Tibial nerve (tissue), 4 donors: ENCODE measurements at places on chromosomes 7 and 10. TPM values are rescaled to one million over a fixed set of nuclear protein-coding genes. Genes with fewer than 3 reads are reported as not detected.
A peak's percentile ranks its signal among the peaks of the same experiment; 100 is the strongest.

- DNase-seq: no peak
- no peaks in the 10 kb centered on the region for H3K4me1 ChIP-seq
- no peaks in the 10 kb centered on the region for H3K27me3 ChIP-seq
- no peak overlapping the region for H3K4me3 ChIP-seq
Observed at GRCh38 chr7:34659472-34660075, 1.6 kb downstream of the NPSR1 start.

DNA sequence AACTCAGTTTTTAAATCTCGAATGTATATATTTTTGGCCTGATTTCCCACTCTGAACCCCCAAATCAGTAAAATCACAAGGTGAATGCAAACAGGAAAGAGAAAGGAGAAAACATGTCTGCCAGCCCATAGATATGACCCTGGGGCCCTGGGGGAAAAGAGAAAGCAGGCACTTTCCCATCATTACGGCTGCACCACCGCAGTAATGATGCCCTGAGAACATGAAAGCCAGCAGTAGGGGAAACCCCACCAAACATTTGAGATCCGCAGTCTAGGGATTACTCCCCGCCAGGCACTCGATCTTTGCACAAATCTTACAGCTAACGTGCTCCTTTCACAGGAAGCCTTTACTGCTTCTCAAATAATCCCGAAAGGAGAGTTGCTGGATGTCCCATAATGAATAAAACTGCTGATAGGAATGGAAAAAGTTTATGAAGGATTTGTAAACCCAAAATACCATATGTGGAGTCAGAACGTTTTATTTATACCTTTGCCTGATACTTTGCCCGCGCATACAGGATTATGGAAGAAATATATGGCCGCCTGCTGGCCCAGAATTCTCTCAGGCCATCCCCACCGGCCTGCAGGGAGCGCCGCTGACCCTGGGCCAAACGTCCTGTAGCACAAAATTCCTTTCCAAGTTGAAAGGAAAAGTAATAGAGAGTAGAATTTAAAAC is 180.0 kb upstream of the INHBA start:
- H3K4me3 ChIP-seq: no peak overlapping the region
- H3K27me3 ChIP-seq: no peaks in the 10 kb centered on the region
- H3K27ac ChIP-seq: no peak overlapping the region
- DNase-seq: no peak

DNA sequence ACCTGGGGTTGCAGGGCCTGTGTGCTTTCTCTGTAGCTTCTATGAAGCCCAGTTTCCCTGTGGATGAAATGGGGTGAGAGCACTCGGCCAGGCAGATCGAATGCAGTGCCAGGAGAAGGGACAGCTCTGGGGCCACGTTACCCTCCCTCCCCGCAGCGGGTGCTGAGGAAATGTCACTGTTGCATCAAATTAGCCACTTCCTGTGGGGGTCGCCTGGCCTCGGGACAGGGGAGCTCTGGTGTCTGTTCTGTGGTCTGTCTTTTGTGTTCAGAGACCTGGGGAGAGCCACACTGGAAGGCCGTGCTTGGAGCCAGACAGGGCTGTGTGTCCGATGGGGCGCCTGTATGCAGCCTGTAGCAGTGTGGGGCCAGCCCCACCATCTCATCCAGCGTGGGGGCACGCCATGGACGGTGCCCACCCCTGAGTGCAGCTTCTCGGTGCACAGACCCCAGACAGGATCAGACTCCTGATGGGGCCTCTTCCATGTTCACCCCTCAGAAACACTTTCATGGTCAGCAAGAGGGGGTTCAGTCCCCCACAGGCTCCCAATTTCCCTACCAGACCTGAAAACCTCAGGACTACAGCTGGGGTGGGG is 13.6 kb downstream of the TTYH3 start:
- no peak overlapping the region for H3K4me3 ChIP-seq
- H3K4me1 ChIP-seq: no peaks in the 10 kb centered on the region
- DNase-seq: no peak
- no peak overlapping the region for H3K27ac ChIP-seq
- no peaks in the 10 kb centered on the region for H3K27me3 ChIP-seq

DNA sequence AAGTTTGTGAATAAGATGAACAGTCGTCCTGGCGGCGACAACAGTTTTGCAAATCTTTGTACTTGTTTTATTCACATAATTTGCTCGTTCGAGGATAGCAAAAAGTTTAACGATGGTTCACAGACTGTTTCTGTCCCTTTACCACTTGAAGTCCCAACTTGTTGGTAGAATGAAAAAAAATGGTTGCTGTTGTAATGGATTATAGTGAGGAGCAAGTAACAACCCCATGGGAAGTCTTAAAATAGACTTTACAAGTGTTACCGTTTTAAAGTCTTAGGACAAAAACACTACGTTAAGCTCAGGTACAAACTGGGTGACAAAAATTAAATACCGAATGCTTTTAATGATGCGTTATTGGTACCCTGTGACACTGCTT is 589 bp downstream of the LSM8 start:
- peak overlapping the region; percentile 95 for H3K27ac ChIP-seq
- H3K36me3 ChIP-seq: no peaks in the 10 kb centered on the region
- H3K4me3 ChIP-seq: peak overlapping the region; percentile 92
- H3K4me1 ChIP-seq: peaks cover 40% of the 10 kb centered on the region
- DNase-seq: no peak

- peak overlapping the region; percentile 94 for H3K27ac ChIP-seq
- H3K4me3 ChIP-seq: peak overlapping the region; percentile 66
- H3K27me3 ChIP-seq: no peaks in the 10 kb centered on the region
- no peaks in the 10 kb centered on the region for H3K36me3 ChIP-seq
- peak; percentile 14 for DNase-seq
Observed at GRCh38 chr10:44960482-44961229, 1.1 kb downstream of the RASSF4 start.

GRCh38 chr7:127983804-127984332 is 47.4 kb downstream of the LRRC4 start:
- no peaks in the 10 kb centered on the region for H3K36me3 ChIP-seq
- peaks cover 21% of the 10 kb centered on the region for H3K4me1 ChIP-seq
- H3K4me3 ChIP-seq: no peak overlapping the region
- no peaks in the 10 kb centered on the region for H3K27me3 ChIP-seq

- no peaks in the 10 kb centered on the region for H3K27me3 ChIP-seq
- DNase-seq: no peak
- H3K27ac ChIP-seq: no peak overlapping the region
- no peaks in the 10 kb centered on the region for H3K36me3 ChIP-seq
- no peaks in the 10 kb centered on the region for H3K4me1 ChIP-seq
- H3K4me3 ChIP-seq: no peak overlapping the region
Observed at GRCh38 chr7:25087855-25088254, 37.2 kb downstream of the CYCS start.

- no peak for DNase-seq
- H3K27ac ChIP-seq: no peak overlapping the region
- no peaks in the 10 kb centered on the region for H3K36me3 ChIP-seq
- no peaks in the 10 kb centered on the region for H3K4me1 ChIP-seq
- H3K27me3 ChIP-seq: no peaks in the 10 kb centered on the region
Observed at GRCh38 chr7:87797395-87797794, 78.8 kb downstream of the SLC25A40 start.

DNA sequence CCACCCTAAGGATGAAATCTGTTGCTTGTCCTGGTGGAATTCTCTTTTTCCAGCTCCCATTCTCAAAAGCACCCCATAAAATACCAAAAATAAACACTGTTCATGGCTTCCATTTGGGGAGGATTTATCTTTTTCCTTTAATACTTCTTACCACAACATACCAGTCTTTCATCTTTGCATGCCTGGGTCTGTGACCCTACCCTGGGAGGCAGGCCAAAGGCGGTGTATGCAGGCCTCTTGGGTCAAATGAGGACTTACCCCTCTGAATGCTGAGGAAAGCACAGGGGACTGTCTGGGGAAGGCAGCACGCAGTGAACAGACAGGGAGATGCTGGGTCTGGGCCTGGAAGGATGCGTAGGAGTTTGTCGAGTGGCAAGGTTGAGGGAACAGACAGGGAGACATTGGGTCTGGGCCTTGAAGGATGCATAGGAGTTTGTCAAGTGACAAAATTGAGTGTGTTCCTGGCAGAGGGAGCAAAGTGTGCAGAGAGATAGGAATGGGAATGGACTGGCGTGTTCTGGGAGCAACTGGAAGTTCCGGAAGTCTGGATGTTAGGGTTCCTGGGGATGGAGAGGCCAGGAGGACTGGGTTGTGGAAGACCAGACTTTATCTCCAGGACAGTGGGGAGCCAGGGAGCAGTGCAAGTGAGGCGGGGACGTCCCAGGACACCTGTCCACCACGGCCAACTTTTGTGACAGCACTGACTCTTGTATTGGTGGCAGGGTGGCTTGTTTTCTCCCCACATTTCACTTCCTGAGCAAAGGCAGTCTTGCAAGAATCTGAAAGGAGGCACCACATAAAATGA is 40.8 kb downstream of the MYL10 start:
- no peaks in the 10 kb centered on the region for H3K27me3 ChIP-seq
- no peak for DNase-seq
- H3K27ac ChIP-seq: no peak overlapping the region
- H3K36me3 ChIP-seq: no peaks in the 10 kb centered on the region
- H3K4me1 ChIP-seq: no peaks in the 10 kb centered on the region

DNA sequence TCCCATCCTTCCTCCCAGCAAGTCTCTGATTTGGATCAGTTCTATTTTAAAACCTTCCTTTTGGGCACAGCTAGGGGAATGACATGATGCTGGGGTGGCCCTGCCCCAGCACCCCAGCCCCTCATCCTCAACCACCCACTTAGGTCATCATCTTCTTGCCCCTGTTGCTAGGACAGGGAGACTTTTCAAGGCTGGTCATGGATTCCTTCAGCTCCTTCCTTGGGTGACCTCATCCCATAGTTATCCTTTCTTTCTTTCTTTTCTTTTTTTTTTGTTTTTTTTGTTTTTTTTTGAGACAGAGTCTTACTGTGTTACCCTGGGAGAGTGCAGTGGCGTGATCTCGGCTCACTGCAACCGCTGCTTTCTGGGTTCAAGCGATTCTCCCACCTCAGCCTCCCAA is 127.2 kb downstream of the WDFY4 start:
- DNase-seq: no peak
- H3K4me3 ChIP-seq: no peak overlapping the region
- H3K36me3 ChIP-seq: no peaks in the 10 kb centered on the region
- no peak overlapping the region for H3K27ac ChIP-seq
- no peaks in the 10 kb centered on the region for H3K4me1 ChIP-seq
- no peaks in the 10 kb centered on the region for H3K27me3 ChIP-seq

GRCh38 chr7:111290419-111290818 is 199.5 kb downstream of the LRRN3 start:
- no peak for DNase-seq
- no peaks in the 10 kb centered on the region for H3K27me3 ChIP-seq
- H3K4me1 ChIP-seq: no peaks in the 10 kb centered on the region
- no peaks in the 10 kb centered on the region for H3K36me3 ChIP-seq
- no peak overlapping the region for H3K27ac ChIP-seq

DNA sequence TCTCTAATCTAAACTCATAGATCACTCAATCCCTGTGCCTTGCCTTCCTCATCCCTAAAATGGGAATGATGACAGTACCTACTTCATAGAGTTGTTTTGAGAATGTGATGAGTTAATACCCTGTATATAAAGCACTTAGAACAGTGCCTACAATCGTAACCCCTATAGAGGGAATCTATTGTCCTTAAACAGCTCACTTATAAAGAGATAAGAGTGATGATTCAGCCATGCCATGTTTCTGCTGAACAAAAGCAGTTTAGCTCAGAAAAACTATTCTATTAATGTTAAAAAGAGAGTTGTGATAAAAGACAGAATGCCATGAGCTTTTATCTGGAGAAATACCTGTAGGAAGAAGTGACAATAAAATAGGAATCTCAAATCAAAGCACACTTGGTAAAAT is 63.6 kb downstream of the CUBN start:
- H3K27me3 ChIP-seq: no peaks in the 10 kb centered on the region
- no peak overlapping the region for H3K27ac ChIP-seq
- H3K4me1 ChIP-seq: peaks cover 37% of the 10 kb centered on the region
- H3K4me3 ChIP-seq: no peak overlapping the region
- DNase-seq: no peak
- H3K36me3 ChIP-seq: no peaks in the 10 kb centered on the region

DNA sequence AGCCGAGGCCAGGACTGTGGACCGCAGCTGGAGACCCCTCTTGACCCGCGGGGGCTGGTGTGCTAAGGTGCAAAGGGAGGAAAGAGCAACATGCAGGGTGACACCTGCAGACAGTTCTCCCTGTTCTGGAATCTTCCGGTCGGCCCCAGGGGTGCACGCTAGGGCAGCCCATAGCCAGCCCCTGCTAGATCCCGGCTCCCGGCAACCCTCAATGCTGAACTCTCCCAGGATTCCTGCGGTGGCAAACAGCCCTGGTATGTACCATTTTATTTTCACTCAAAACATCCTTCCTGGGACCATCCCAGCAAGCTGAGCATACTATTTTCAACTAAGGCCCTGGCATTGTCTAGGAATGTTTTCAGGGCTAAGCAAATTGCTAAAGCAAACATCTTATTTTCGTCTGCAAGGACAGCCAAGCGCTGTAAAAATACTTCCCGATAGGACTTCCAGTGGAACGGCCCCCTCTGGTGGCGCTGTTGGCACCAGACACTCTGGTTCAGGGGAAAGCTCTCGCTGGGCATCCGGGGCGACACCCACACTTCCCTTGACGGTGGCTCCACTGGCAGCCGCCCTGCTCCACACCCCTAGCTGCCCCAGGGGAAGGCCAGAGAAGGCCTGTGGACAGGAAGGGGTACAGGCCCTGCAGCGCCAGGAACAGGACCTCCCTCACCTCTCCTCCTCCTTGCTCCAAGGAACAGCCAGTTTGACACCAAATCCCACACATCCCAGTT is 99.4 kb downstream of the CTBP2 start:
- peaks cover 59% of the 10 kb centered on the region for H3K4me1 ChIP-seq
- H3K27ac ChIP-seq: peak overlapping the region; percentile 41
- DNase-seq: peak; percentile 85

DNA sequence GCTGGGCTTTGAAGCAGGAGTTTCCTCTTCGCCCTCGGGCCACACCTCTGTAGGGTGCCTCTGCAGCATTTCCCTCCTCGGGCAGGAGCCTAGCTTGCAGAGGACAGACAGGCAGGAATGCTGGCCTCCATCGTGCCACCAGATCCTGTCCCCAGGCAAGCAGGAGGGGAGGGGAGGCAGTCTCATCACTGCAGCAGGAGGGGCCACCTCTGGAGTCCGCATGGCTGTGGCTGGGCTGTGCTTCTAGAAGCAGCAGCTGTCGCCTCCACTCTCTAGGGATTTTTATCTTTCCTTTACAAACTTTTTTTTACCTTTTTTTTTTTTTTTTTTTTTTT is 181.4 kb downstream of the CUX1 start:
- no peaks in the 10 kb centered on the region for H3K4me1 ChIP-seq
- H3K36me3 ChIP-seq: no peaks in the 10 kb centered on the region
- no peak overlapping the region for H3K4me3 ChIP-seq
- no peaks in the 10 kb centered on the region for H3K27me3 ChIP-seq
- no peak for DNase-seq
- H3K27ac ChIP-seq: no peak overlapping the region

Gene CALML5
- not detected for total RNA-seq

Gene ARHGAP22
- 13.5 TPM for total RNA-seq

Gene TRIM4
- 56.3 TPM for total RNA-seq

Gene INPP5F
- total RNA-seq: 38.1 TPM

Gene MLXIPL
- total RNA-seq: 83.5 TPM

Gene TFEC
- total RNA-seq: 3.3 TPM
